Stimulated activated CD8-positive, alpha-beta memory T cell treated with anti-CD3 and anti-CD28 coated beads, Interleukin-4, amount 100 ng/mL, for 1 hour (primary cell): ENCODE measurements at places on chromosomes 1 and 21.

DNA sequence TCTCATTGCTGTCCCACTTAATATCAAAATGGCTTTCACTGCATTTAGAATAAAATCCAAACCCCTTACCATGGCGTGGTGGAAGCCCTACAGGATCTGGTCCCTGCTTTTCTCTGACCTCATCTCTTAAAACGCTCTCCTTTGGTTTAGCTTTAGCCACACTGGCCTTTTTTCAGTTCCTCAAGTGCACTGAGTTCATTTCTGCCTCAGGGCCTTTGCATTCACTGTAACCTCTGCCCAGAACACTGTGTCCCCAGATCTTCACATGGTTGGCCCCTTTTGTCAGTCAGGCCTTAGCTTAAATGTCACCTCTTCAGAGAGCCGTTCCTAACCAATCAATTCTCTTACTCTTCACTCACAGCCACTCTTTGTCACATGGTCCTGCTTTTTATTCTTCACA is 21.5 kb downstream of the BCL9 start:
- DNase-seq, result no peak

DNA sequence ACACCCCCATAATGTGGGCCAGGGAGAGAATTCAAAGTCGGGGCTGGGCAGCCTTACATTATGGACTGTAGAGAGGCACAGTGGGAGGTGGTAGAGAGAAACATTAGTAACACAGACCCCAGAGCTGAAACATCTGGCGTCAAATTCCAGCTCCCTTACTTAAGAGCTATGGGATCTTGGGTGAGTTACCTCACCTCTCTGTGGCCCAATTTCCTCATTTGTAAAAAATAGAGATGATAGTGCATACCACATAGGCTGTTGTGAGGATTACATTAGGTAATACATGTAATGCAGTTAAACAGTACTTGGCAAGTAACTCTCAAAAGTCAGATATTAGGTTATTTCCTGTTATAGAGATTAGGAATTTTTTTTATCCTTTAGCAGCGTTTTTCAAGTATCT is 160.5 kb upstream of the KIAA0040 start:
- no peak for DNase-seq

- no peak for DNase-seq
These were observed 5.2 kb upstream of the RGS13 start for GRCh38 chr1:192630521-192631287.

GRCh38 chr1:204623365-204623893 is 62.1 kb downstream of the LRRN2 start:
- no peak for DNase-seq

DNA sequence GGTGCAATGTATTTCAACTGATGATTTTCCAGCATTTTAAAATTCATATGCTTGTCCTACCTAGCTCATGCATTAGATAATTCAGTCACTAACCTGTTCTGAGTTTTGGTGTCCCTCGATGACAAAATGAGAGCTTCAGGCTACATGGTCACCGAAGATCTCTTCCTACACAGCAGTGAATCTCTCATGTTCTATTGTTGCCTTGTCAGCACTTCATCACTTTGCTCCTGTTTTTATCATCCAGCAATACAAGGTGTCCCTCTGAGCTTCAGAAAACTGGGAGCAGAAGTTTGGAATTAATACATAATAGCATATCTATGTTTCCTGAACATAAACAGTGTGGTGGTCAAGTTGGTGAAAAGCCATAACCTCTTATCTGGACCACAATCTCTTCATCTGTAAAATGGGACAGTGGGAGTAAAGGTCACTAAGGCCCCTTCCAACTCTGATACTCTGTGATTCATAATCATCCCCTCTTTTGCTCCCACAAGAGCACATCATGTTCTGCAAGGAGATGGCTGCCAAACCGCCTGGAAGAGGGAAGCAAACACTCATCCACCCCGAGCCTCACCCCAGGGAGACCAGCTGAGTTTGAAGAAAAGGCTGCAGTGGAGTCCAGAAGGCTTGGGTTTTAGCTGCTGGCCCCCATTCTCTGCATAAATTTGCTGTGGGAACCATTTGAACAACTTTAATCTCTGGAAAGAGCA is 137.9 kb upstream of the F3 start:
- no peak for DNase-seq

DNA sequence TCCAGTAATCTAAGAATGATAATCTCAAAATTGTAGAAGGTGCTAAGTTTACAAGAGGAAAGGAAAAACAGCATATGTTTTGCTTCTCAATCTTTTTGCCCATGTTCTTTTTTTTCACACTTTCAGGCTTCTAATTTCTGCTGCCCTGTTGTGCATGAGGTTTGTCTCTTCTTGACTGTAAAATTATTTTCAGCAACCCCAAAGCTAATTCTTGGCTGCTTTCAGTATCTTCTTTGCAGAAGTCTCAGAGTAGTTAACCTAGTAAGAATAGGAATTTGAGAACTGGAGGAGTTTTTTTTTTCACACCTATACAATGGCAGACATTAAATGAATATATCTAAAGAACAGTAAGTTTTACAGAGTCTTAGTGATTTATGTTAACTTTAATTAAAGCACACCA is 26.4 kb downstream of the DENND2D start:
- DNase-seq, result no peak

- DNase-seq, result no peak
These were observed 41.7 kb upstream of the ECE1 start for GRCh38 chr1:21331752-21332478.

DNA sequence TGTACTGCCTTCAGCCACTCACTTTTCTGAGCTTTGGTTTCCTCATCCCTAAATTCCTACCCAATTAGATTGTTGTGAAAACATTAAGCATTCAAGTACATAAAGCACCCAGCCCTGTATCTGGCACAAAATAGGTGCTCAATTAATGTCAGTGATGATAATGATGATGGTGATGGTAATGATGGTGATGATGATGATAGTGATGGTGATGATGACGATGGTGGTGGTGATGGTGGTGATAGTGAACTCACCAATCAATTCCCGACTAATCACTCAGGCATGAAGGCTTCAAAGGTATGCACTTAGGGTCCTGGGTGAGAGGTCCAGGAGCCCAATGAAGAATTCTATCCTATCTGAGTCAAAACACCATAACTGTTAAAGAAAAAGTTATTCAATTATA is 383.5 kb downstream of the MATN1 start:
- no peak for DNase-seq

- DNase-seq, result no peak
These were observed 9.2 kb upstream of the TACSTD2 start for GRCh38 chr1:58586271-58586670.

DNA sequence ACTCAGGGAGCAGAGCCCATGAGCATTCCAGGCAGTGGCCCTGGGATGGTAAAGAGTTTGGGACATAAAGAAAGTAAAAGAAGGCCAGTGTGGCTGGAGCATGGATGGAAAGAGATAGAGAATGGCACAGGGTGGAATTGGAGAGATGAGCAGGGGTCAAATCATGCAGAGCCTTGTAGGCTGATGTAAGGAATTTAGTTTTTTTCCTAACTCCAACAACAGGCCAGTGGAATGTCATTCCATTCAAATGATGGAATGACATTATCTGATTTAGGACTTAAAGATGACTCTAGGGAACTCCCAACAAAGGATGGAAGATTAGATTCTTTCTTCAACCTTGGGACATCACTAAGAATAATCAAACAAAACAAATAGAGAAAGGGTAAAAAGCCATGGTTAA is 12.8 kb upstream of the S100A2 start:
- DNase-seq, result no peak

DNA sequence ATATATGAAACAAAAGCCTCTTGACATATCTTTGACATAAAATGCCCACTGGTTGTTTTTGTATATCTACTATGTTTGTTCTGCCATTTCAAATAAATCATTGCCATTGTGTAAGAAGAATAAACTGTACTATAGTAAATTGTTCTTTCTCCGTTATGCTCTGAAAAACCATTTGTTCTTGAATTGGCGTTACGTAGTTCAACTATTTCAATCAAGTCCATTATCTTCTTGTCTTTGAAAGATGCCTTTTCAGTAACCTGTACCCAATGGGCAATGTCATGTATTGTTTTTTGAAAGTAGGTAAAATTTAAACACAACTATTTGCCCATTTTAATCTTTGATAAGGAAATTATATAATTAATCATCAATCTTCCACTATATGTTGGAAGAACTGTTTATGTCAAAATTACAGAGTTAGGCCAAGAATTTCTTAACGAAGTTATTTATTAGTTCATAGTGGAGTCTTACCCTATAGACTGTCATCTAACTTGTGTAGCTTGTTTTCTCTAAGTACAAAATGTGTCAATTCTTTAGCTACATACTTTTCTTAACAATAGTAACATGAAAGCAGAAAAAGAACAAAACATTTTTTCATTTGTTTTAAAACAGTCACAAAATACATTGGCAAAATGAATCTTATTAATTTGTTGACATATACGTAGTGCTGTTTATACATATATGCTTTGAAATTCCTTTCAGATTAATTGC is 294.8 kb downstream of the PTPRC start:
- DNase-seq, result no peak

DNA sequence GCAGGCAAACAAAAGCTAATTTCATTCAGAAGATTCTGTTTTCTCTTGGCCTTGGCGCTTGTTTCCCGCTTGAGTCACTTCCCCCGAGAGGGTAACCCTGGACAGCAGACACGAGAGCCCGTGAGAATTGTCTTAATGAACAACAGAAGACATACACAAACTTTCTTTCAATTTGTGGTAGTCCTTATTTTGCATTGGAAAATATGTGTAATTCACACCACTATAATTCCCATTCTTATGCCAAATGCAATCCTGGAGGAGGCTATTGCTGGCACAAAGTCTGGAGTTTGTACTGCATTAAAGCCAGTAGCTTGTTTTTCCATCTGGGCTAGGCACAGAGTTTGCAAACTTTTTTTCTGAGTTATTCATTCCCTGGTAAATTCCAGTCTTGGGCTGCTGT is 109.8 kb upstream of the IVNS1ABP start:
- no peak for DNase-seq
